NCI-H1092 (cell line): ENCODE measurements at places on chromosomes 4 and X.

DNA sequence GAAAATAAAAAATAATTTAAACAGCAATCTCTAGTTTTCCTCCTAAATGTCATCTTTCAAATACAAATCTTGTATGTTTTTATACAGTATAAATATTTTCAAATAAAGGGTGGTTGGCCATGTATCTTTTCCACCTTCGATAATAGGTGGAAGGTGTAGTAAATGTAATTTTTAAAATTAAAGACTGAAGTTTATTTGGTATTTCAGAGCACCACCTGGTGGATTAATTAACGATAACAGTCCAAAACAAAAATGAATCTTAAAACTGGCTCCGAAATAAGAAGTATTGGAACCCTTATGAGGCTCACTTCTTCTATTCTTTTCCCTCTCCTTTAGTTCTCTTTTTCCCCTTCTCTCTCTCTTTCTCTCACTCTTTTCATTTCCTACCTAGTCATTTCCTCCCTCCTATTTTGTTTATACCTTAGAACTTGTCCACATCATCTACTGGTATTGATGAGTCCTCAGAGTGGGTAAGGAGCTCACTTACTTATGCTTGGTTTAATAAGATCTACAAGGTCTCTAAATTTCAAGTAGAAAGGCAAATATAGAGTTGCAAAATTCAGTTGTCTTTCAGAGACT, 82.9 kb upstream of the EXOC1L start:
- DNase-seq, result no peak

DNA sequence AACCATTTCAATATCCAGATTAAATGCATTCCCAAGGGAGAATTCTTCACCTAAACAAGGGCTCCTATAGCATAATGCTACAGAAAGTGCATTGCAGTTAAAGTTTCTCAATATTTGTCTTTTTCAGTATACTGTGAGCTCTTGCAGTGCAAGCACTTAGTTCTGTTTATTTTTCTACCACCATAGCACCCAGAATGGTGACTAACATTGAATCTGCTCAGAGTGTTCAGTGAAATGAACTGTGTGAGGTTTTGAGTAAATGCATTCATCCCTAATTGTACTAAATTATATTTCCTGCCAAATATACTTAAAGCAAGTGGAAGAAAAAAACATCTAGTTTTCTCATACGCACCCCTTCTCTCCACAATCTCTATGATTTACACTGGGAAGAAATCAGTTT, 383.9 kb downstream of the PCDH7 start:
- DNase-seq, result peak; percentile 34

- no peak for DNase-seq
Observed at GRCh38 chrX:5898463-5898862, 330.2 kb downstream of the NLGN4X start.

GRCh38 chr4:41204400-41204978, 9.9 kb downstream of the APBB2 start:
- no peak for DNase-seq

DNA sequence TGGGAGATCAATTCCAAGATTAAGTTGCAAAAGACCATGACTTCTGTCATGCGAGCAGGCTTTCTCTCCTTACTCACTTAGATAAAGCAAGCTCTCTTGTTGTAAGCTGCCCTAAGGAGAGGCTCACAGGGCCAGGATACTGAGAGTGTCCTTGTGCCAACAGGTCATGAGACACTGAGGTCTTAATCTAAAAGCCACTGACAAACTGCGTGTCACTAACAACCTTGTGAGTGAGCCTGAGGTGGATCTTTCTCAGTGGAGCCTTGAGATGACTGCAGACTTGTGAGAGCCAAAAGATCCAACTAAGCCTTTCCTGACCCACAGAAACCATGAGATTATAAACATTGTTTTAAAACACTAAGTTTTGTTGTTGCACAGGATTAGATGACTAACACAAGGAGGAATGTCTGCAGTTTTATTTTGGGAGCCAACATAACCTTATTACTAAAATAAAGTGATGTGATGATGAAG, 170.5 kb downstream of the SLC39A8 start:
- no peak for DNase-seq

DNA sequence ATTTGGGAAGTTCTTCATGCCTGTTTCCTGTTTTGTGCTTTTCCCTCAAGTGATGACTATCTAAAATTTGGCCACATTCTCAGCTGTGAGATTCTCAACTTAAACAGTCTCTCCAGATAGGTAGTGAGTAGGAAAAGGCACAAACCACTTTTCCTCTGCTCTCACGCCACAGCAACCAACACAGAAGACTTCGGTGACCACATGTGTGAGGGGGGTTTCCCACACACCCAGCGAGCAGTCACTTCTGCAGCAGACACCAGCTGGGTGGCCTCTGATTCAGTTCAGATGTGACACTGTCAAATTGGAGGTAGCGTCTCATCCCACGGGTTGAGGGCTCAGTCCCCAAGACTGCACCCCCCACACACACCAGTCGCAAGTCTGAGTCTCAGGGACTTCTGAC, 25.1 kb upstream of the CLDN34 start:
- no peak for DNase-seq

DNA sequence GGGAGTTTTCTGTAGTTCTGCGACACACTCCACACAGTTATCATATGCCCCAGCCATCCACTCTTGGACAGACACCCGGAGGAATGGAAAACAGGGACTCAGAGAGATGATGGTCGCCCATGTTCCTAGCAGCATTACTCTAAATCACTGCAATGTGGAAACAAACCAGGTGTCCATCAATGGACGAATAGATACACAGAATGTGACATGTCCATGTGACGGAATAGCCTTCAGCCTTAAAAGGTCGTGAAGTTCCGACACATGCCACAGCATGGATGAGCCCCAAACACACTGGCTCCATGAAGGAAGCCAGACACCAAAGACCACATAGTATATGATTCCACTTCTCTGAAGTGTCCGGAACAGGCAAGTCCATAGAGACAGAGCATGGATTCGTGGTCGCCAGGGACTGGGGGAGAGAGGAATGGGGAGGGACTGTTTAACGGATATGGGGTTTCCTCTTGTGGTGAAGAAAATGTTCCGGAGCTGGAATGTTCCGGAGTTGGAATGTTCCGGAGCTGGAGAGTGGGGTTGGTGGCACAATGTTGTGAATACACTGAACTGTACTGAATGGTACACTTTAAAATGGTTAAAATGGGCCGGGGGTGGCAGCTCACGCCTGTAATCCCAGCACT, 28.7 kb upstream of the AFAP1 start:
- DNase-seq, result no peak

DNA sequence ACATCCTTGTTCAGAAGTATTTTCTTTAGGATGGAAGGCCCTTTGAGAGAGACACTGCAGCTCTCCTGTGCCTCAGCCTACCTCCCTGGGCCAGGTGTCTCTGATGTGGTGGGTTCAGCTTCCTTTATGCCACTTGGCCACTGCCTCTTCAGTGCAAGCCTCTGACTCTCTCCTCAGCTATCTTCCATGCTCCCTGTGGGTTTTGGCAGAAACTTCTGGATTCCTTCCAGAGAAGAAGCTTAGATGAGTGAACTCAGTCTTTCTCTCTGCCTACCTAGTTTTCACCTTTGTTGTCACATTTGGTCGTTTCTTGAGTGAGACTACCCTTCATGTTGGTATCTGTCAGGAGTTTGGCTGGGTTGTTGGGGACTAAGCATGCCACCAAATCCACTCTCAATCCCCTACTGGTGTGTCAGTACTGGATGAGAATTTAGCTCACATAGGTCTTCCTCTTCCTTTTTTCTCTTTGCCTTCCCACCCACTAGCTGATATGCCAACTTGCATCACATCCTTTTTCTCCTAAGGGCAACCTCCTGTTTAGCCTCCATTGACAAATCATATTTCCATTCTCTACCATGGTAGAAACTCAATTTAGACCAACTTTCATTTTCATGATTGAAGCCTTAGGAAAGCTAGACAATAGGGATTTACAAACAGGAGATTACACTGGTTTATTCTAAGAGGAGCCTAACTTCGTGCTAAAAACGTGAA, 32.0 kb downstream of the IL15 start:
- no peak for DNase-seq

DNA sequence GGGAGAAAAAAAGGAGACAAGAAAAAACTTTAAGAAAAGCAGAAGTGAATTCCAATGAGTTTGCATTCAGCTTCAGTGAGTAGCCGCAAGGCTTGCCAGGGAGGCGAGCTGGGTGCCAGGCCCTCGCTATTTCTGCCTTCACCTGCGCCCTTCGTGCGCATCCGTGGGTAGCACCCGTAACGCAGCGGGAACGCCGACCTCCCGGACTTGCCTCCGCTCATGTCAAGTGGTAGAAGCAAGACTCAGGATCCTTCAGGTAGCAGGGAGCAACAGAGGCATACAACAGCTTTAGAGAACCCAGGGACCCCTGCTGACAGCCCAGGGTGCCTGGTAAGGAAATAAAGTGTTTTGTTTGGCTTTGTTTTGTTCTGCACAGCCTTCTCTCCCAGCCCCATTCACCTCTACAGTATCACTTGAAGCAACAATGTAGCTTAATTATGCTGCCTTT, 140.0 kb upstream of the BCOR start:
- DNase-seq, result no peak
